ENCODE measurements at places on chromosomes 11 and 22.

- DNase-seq, result no peak
These were observed 140.8 kb downstream of the PKNOX2 start for GRCh38 chr11:125305345-125305744.

- peak; percentile 66 for DNase-seq
These were observed 5.1 kb upstream of the SLC22A8 start for GRCh38 chr11:63020671-63021291.

DNA sequence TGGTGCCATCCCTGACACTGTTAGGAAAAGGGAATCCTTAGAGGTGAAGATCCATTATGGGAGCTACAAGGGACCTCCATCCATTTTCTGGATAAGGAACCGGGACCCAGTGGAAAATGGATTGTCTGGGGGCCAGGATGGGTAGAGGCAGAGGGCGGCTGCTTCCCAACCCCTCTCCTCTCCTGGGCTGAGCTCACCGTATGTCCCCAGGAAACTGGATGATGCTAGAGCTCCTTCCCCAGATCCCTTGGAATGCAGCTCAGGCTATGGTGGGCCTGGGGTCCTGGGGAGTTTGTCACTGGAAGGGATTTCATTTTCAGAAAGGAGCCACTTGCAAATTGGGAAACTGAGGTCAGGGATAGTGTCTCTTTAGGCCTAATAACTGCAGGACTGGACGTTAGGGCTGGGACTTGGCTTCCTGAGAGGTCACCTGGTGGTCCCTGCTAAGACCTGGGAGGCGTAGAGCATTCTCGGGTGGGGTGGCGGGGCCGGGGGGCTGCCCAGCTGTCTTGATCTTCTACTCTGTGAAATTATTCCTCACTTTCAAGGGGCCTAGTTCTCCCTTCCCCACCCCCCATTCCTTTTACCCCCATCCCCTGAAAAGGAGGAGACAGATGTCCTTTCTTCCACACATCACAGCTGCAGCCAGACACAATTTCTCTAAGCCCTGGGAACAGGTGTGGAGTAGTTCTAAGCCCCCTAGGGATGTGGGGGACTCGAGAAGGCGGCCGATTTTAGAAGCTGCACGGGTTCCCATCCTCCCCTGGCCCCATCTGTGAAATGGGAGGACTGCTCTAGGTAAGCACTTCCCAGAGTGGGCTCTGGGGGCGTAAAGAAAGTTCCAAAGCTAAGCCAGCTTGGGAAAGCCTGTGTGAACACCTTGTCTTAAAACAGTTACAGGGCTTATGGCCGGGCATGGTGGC, 99.8 kb downstream of the PKNOX2 start:
- no peak for DNase-seq

GRCh38 chr11:5489576-5490357, 1.3 kb downstream of the OR52D1 start:
- DNase-seq, result no peak

- no peak for DNase-seq
These were observed 1.6 kb upstream of the DDX10 start for GRCh38 chr11:108663154-108663877.

DNA sequence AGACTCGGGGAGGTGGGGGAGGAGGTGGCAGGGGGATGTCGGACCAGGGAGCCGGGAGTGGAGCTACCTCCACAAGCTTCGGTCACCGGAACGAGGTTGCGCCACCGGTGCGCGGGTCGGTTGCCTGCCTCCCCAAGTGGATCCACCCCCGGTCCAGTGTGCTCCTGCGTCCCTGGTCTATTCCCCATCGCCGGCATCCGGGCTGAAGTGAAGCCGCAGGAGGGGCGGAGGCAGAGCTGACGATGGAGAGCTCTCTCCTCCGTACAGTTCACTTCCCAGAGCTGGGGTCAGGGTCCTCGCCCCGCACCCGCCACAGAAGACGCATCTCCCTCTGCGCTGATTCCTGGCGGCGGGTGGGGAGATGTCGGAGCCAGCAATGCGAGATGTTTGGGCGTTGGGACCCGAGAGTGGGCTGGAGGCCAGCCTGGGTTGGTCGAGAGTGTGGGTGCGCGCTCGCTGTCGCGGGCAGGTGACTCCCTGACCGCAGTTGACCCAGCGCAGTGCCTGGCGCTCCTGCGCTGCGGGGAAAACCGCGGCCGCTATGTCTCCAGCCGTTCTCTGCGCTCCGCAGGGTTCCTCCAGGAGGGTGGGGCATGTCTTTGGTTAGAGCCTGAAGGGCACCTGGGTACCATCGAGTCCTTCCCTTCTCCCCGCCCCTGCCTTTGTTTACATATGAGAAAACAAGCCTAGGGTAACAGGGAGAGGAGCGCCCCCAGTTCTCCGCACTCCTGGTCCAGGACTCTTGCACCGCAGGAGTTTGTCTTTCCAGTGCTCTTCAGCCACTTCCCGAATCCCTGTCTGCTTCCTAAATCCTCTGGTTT, 1.7 kb downstream of the C11orf96 start:
- no peak for DNase-seq

DNA sequence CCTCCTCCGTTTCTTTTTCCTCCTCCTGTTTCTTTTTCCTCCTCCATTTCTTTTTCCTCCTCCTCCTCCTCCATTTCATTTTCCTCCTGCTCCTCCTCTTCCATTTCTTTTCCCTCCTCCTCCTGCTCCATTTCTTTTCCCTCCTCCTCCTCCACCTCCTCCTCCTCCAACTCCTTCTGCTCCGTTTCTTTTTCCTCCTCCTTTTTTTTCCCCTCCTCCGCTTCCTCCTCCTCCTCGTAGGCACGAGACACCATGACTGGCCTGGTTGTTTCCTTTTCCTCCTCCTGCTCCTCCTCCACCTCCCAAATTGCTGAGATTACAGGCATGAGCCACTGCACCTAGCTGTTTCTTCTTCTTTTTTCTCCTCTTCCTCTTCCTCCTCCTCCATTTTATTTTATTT, 25.6 kb upstream of the DRICH1 start:
- no peak for DNase-seq
